Fibroblast of skin of left quadriceps (primary cell): ENCODE measurements at places on chromosomes 6 and 20.

DNA sequence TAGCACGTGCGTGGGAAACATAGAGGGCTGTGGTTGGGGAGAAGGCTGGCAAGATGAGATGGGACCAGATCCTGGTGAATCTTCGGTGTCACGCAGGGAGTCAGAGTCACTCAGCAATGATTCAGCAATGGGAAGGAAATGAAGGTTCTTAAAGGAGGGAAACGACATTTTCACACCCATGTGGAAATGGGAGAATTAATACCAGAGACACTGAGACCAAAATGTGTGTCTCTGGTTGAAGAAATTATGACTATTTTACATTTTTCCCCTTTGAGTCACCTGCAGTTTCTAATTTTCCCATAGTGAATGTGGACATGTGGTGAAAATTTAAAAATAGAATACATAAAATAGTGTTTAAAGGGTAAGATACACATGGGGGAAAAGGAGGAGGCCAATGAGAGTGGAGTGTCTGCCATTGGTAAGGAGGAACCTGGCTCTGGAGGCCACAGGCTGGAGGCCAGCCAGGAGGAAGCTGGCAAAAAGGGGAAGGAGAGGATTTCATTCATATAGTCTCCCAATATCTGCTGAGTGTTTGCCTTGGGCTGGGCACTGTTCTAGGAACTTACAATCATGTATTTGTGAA, 17.5 kb downstream of the NRN1 start:
- peak; percentile 85 for DNase-seq

DNA sequence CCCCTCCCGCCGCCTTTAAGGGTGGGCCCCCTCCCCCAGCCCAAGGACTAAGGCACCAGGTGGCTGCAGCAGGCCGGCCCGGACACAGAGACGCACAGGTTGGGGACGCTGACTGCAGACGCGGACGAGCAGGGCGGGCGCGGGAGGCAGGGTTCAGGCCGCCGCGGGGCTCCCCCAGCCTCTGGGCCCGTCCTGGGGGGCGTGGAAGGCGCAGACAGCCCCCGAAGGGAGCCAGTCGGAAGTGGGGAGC, 9.3 kb downstream of the DUSP15 start:
- DNase-seq, result no peak

GRCh38 chr6:3630258-3630835, 121.2 kb downstream of the PXDC1 start:
- DNase-seq, result no peak

- no peak for DNase-seq
Observed at GRCh38 chr6:18081025-18081668, 41.3 kb downstream of the NHLRC1 start.

GRCh38 chr6:118980063-118980462, 45.1 kb upstream of the MCM9 start:
- DNase-seq, result peak; percentile 18

- DNase-seq, result no peak
Observed at GRCh38 chr6:159969204-159969912, 476 bp downstream of the IGF2R start.

DNA sequence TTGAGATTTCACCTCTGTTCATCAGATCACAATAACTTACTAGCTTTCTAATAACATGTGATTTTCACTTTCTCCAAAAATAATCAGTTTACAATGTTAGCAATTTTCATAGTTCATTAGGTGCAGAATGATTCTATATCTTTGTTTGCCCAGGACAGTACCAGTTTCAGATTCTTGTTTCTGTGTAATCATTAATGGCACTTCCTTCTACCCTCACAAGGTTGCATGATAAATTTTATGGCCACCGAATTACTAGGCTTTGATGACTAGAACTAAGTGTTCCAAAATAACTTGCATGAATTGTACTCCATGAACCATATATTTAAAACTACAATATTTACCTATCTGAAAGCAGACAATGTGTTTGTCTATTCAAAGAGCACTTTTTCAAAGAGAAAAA, 442.3 kb downstream of the EPHA7 start:
- DNase-seq, result no peak

DNA sequence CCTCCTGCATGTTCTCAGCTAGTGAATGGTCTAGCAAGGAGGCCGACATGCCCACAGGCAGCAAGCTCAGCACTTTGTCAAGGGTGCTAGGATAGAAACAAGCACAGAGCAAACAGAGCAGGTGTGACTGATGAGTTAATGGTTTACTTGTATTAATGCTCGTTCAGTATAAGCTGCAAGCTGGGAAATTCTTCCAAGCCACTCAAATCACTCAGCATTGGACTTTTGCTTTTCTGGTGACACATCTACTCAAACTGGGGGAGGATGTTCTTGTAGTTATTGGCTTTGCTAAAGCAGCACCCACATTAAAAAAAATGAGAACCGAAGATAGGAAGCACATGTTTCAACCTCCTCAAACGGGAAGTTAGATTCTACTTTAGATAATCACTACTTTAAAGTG, 43.1 kb upstream of the NEDD9 start:
- no peak for DNase-seq

- DNase-seq, result no peak
Observed at GRCh38 chr20:13800728-13801134, 15.9 kb downstream of the NDUFAF5 start.

GRCh38 chr6:167957626-167958025, 39.8 kb upstream of the KIF25 start:
- no peak for DNase-seq

- DNase-seq, result no peak
Observed at GRCh38 chr20:38260378-38261053, at the start of gene KIAA1755. TSS of gene KIAA1755 (minus strand) at chr20:38260735. CDS start at chr20:38260500, 235 bp downstream.

GRCh38 chr20:23079016-23079351, 7.1 kb downstream of the CD93 start:
- no peak for DNase-seq

DNA sequence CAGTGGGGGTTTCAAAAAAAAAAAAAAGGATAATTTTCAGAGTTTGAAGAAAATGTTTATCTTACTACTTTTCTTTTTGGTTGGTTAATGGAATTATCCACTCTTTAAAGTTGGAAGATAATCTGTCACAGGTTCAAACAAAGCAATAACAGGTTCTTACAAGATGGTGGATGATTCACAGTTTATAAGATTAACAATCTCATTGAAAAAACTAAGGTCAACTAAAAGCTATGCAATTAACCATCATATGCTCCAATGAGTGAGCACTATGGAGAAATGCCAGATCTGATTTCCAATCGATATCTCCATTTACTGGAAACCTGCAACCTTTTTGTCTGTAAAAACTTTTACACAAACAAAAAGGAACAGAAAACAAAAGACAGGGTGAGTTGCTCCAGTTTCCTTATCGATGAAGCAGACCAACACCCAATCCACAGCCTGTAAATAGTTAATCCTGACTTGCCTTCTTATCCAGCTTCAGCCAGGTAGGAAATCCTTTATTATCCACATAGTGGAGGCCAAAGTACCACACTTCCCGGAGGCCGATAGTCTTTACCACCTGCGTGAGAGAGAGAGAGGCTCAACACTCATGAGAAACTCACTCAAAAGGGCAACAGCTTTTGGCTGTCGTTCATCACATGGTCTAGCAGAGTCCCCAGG, 32.4 kb downstream of the EZR start:
- no peak for DNase-seq

GRCh38 chr6:124793398-124793797, 168.8 kb upstream of the RNF217 start:
- DNase-seq, result no peak

GRCh38 chr20:24034820-24035219, 46.2 kb upstream of the GGTLC1 start:
- no peak for DNase-seq

GRCh38 chr20:34104059-34104458, 8.0 kb downstream of the EIF2S2 start:
- DNase-seq, result no peak

DNA sequence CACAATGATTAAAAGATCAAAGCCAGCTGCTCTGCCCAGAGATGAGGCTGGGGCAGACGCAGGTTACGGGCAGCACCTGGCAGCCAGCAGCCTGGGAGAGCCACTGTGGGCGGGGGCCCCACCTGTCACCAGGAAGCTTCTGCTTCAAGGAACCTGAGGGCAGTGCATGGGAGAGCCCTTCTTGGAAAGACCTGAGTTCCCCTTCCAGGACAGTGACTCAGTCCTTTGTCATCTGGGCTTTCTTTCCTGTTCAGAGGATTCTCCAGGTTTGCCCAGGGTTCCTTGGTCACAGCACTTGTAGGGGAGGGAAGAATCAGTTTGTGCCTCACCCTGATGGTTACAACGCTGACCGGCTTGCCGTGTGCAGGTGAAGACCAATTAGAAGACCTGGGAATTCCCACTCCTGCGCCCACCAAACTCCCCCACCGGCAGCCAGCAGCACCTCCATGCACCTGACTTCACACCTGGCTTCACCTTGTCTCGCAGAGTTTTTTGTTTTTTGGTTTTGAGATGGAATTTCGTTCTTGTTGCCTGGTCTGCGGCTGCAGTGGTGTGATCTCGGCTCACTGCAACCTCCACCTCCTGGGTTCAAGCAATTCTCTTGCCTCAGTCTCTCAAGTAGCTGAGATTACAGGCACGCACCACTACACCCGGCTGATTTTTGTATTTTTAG, 2.0 kb downstream of the ZBP1 start:
- DNase-seq, result no peak

GRCh38 chr6:2085657-2086056, 159.7 kb downstream of the GMDS start:
- DNase-seq, result no peak

GRCh38 chr6:30990422-30991086, 7.0 kb downstream of the MUC21 start:
- DNase-seq, result no peak

- DNase-seq, result no peak
Observed at GRCh38 chr6:155543166-155543847, 87.7 kb upstream of the NOX3 start.

- DNase-seq, result no peak
Observed at GRCh38 chr20:49039854-49040253, 6.3 kb upstream of the CSE1L start.

- DNase-seq, result no peak
Observed at GRCh38 chr6:166866839-166867637, 89.3 kb downstream of the RNASET2 start.

GRCh38 chr6:128519132-128519930, 1.1 kb downstream of the PTPRK start:
- no peak for DNase-seq

GRCh38 chr6:130996635-130997034, 66.4 kb downstream of the EPB41L2 start:
- DNase-seq, result no peak

DNA sequence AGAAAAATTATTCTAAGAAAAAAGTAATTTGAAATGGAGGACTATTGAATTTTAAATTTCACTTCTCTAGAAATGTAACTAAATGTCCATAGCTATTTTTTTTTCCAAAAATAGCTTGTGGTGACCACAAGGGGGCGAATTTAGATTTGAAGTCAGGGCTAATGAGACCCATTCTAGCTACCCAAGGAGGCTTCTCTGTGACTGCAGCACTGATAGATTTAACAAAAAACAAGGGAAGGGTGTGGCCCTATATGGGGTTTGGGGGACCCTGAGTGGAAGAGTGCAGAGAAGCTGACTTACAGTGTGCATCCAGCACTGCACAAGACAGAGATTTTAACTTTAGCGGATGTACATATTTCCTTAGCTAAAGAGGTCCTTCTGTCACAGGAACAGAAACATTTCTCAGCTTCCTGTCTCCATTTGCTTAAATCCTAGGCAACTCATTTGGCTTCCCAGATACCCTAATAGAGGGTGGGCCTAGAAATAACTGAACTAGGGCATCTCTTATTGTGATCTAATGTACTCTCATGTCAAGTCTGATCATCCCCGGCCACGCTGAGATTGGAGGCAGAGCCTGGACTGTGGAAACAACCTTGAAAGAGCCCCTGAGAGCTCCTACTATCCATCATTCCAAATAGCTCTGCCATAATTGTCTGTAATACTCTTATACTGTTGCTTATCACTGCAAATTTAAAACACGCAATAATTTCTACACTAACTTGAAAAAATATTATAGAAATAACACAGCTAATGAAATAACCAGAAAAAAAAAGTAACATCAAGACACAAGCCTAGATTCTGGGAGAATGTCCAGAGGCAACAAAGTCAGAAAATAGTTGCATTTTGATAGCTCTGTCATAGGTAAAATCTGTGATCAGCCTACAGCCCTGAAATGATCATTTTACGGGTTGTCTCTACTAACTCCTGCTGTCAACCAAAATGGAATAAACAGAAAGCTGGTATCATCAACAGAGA, 93.6 kb downstream of the SNAP91 start:
- peak; percentile 7 for DNase-seq

GRCh38 chr20:56731476-56731875, 102.4 kb downstream of the TFAP2C start:
- DNase-seq, result no peak

- DNase-seq, result no peak
Observed at GRCh38 chr20:15031546-15032351, 694.3 kb upstream of the FLRT3 start.

DNA sequence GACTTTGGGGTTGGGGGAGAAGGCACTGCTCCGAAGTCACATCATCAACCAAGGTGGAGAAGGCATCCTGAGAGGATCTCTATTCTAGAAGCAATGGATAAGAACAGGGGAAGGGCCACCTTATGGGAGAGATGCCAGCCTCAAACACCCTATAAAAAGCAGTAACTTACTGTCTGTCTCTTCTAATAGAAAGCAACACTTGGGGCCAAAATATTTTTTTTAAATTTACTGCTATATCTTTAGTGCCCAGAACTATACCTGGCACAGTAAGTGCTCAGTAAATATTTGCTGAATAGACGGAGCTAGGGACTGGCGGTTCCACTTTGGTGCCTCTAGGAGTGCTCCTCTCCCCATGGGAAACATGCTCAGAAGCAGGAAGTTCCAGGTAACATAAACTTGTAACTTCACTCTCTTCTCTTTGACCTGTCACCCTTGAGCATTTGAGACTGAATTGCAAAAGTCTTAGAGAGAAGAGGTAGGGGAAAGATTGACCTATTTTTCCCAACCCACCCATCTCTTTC, 807 bp upstream of the OTOR start:
- no peak for DNase-seq

GRCh38 chr20:52751571-52751970, 220.6 kb upstream of the TSHZ2 start:
- DNase-seq, result no peak

DNA sequence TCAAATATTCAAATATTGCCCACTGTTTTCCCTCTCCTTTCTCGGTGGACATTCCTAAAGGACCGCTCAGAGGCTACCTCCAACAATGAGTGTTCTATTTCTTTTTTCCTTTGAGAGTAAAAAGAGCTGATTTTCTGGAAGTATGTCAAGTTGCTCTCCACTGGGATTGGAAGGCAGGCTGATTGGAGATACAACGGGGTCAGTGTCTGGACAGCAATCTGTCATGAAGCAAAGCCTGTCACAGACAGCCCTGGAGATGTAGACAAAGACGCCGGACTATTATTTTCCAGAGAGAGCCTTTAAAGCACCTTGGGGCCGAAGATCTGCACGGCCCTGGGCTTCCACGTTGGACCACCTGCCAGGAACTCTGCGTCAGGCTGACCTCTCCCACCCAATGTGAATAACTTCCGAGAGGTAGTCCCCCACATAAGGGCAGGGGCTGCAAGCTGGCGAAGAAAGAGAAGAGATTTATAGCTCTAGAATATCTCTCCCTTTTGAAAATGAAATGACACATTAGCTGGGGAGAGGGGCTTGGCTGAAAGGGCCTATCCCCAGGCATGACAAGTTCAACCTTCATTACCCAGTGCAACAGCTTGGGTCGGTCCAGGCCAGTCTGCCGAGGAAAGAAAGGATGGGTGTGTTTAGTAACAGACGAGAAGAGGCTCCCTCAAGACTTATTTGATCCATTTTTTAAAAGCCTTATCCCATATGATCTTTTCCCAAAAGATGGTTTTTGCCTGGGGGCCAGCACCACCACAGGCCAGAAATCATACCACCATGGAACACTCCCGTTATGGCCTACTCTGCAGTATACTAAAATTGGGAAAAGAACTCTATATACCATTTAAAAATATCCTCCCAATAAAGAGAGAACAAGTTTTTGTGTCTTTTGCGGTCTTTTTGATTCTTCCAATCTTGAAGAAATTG, 131.1 kb downstream of the OLIG3 start:
- no peak for DNase-seq
